ENCODE measurements at places on chromosomes 7 and 10.

GRCh38 chr7:3606436-3606835, 305.4 kb downstream of the SDK1 start:
- DNase-seq, result no peak

- no peak for DNase-seq
Observed at GRCh38 chr7:73834626-73835191, 3.9 kb downstream of the CLDN4 start.

DNA sequence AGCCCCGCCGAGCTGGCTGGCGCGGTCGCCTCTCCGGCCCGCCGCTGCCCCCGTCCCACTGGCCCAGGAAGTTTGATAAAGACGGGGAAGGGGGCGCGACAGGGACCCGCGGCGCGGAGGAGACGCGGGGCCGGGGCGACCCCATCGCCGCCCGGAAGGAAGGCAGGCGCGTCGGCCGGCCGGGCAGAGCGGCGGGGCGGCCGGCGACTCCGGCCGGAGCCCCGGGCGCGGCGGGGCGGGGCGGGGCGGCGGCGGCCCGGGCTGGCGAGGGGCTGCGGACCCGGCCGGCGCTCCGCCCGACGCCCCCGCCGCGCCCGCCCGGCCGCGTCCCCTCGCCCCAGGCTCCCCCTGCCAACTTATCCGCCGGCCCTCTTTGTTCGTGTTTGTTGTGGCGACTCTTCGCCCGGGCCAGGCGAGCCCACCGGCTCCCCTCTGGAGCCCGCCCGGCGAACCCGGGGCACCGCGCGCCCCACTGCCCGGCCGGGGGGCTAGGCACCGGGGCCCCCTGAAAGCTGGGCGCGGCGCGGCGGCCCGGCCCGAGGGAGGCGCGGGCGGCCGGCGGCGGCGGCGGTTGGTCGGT, 571 bp downstream of the KDM7A start:
- peak; percentile 26 for DNase-seq

DNA sequence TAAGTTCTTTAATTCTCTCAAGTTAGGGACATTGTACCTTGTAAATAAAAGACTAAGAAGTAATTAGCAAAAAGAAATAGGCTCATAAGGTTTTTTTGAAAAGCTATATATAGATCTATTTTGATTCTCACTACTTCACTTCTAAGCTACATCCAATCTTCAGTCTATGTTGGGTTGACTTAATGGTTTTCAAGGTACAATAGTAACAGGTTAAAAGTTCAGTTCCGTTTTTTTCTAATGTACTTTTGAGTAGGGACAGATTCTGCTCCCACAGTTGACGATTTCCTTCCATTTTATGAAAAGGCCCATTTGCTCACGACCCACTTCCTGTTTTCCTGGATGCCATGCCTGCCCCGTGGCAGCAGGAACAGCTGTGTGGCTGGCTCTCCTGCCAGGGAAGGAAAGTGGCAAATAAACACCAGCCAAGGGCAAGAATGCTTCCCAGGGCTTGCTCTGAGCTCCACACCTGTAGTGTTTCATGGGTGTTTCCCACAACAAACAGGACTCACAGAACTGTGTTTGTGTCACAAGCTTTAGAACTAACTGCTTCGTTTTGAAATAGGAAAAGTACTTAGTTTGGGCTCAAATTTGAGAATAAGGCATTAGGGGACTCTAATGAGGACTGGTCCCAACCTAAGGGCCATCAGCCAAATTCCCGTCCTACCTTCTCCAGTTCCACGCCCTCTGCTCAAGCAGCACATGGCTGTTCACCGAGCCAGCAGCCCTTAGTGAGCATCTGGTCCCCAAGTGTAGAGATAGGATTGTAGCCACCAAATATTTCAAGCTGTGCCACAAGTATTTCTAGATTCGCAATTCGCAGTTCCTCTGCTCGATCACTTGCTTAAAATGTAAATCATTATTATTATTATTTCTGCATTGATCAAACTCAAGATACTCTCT, 240.7 kb downstream of the COBL start:
- peak; percentile 14 for DNase-seq

GRCh38 chr10:49397036-49397999, 1.4 kb upstream of the DRGX start:
- no peak for DNase-seq
